ENCODE measurements at places on chromosomes 16 and 17.

- DNase-seq, result no peak
These were observed 531 bp upstream of the HASPIN start for GRCh38 chr17:3723188-3723555.

- DNase-seq, result no peak
These were observed 109.7 kb downstream of the ADCY9 start for GRCh38 chr16:4006397-4006999.

DNA sequence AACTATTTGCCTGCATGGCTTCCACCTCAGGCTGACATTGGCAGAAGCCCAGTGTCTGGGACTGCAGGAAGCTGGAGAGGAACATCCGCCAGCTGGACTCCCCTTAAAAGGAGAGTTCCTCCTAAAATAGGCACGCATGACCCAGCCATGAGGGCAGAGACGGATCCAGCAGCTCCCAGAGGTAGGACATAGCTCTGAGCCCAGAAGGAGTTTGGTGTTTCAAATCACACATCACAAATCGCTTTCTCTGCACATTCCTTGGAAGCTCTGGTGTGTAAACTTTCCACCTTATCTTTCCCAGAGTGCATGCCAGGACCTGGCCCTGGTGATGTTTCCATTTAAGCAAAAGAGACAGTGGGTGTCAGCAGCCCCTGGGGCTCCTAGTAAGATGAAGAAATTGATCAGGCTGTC is 231.1 kb upstream of the CDH5 start:
- no peak for DNase-seq

DNA sequence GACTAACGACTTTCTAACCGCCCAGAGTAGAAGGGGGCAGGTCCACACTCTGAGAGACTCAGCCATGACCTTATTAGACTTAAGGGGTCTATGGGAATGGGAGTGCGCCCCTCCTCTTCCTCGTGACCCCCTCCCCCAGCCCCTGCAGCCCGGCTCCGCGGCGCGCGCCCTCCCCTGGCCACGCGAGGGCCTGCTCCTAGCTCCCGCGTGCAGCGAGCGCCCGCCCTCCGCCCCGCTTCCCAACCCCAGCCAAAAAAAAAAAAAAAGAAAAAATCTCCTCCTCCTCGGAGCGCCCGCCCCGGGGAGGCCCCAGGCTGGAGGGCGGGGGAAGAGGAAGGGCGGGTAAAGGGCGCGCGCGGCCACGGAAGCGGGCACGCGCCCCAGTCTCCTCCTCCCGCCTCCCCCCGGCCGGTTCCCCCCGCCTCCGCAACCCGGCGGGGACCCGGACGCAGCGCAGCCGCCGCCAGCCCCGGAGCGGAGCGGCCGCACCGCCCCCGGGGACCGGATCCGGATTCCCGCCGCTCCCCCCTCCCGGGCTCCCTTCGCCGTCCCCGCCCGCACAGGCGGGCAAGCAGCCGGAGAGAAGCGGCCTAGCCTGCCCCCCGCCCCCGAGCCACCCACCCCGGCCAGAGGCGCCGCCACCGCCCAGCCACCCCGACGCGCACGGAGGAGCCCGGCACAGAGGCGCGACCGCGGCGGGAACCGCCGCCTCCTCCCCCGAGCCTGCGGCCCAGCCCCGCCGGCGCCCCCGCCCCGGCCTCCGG is 949 bp downstream of the UBTF start:
- DNase-seq, result peak; percentile 93

DNA sequence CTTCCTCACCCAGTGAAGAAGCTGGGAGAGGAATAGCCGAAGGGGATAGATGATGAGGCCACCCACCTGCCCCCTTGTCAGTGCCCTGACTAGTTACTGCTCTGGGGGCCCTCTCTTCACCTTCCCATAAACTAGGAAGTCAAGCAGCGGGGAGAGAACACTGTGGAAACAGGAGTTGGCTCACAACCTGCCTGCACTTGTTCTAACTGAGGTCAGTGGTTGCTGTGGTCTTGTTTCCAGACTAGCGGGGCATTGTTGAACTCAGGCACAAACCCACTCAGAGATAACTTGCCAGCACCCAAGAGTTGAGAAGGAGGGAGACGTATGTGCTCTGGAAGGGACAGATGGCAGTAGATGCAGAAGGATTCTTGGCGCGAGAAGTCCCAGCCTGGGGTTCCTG is 48.6 kb upstream of the DDX52 start:
- no peak for DNase-seq

- no peak for DNase-seq
These were observed 16.8 kb upstream of the PABPN1L start for GRCh38 chr16:88883117-88883895.

- no peak for DNase-seq
These were observed 22.1 kb downstream of the NT5M start for GRCh38 chr17:17325228-17325627.

GRCh38 chr17:73172252-73172651 is 7.4 kb downstream of the SSTR2 start:
- no peak for DNase-seq

- DNase-seq, result no peak
These were observed 155.9 kb upstream of the DYNLRB2 start for GRCh38 chr16:80384862-80385261.

GRCh38 chr16:85256190-85256739 is 144.0 kb upstream of the CIBAR2 start:
- no peak for DNase-seq

DNA sequence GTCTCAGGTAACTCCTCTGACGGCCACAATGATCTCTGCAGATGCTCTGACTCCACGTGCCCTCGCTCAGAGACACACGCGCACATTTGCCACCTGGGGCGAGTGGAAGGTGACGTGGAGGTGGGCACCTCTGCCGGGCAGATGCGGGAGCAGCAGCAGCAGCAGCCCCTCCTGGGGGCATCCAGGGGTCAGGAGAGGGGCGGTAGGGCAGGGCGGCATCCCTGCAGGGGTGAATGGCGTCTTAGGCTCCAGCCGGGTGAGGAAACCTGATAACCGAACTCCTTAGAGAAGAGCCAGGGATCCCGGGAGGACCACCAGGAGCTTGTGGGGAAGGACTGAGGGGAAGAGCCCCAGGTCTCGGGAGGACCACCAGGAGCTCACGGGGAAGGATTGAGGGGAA is 34.6 kb upstream of the CDH15 start:
- DNase-seq, result no peak

DNA sequence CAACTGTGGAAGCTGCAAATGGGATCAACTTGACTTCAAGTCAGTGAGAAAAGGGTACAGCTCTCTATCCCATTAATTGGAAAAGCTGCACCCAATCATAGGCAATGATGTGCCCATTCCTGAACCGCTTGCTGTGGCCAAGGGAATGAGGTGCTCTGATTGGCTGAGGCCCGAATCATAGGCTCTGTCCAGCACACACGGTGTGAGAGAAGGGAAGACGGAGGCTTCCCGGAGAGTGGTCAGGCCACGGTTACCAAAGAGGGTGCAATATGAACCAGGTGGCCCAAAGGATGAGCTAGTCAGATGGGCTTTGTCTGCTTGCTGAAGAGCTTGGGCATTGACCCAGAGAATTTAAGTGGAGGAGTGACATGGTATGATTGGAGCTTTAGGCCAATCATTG is 353.3 kb downstream of the CPPED1 start:
- no peak for DNase-seq

DNA sequence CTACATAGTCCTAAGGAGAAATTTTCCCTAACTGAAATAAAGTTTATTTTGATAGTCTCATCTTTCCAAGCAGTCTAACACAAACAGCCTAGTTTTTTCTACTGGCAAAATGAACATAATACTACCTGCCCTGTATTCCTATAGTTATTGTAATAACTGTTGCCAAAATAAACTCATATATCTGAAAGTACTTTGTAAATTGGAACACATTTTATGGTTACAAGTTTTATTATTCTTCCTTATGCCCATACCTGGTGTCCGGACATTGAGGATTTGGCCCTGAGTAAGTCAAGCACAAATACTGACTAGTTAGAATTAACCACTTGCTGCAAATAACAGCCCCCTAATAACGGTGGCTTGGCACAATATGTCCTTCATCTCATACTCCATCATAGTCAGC is 120.4 kb upstream of the TOM1L1 start:
- DNase-seq, result no peak

GRCh38 chr16:47096297-47096696 is 47.4 kb downstream of the NETO2 start:
- DNase-seq, result no peak

DNA sequence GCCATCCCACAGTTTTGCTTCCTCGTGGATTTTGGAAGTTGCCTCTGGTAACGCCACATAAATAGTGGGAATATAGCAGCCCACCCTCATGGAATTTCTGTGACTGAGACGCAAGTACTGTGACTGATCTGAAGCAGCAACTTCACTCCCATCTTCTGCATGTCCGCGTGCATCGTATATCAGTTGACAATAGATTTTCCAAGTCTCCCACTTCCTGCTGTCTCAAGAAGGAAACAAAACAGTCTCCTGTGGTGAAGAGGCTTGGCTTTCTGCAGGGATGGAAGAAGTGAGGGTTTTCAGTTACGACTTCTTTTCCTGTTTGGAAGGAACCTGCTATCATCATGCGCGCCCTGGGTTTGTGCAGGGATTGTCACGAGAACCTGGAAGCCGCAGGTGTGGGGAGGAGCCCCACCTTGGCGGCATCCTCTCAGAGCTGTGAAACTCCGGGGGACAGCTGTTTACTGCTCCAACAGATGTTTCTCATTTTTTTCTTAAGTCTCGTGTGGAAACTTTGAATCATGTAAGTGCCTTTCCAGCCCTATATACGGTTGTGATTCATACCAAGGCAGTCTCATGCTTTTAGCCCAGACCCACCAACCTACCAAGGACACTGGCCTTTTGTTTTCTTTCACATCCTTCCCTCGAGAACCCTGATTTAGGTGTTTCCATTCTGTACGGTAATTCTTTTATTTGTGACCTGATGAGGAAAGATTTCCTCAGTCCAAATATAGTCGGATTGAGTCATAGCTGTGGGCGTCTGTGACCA is 57.5 kb downstream of the WIPI1 start:
- DNase-seq, result no peak

- DNase-seq, result no peak
These were observed 23.6 kb downstream of the ADAD2 start for GRCh38 chr16:84214451-84215066.

- no peak for DNase-seq
These were observed 294.6 kb downstream of the XYLT1 start for GRCh38 chr16:17176199-17176598.

DNA sequence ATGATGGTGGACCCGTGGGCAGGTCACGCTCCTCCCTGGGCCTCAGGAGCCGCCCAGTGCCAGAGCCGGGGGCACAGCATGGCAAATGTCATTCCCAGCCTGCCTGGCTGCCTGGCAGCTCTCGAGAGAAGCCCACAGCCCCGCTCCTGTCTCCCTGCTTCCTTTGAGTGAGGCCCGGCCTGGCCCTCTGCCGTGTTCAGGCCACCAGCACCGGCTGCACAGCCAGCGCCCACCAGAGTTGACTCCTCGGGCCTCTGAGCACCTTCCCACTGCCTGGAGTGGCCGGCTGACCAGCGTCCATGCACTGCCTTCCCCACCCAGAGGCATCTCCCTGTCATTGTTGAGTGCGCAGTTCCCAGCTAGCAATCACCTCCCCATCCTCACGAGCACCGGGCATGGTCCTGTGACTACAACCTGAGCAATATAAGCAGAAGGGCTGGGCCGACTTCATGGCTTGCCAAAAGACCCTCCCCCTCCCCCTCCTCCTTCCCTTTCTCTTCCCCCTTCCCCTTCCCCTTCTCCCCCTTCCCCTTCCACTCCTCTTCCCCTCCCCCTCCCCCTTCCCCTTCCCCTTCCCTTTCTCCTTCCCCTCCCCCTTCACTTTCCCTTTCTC is 11.9 kb upstream of the SLC38A10 start:
- DNase-seq, result no peak

DNA sequence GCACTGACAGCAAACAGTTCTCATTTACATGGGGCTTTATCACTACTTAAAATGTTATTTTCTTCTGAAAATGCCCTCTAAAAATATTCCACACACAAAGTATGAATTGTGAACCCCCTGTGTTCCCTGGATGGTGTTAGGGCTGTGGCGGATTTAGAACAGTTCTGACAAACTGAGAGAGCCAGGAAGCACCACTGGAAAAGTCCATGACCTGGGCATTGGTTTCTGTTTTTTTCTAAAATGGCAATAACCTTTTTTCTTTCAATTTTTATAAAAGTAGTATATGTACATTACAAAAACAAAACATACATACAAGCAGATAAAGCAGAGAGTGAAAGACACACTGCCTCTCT is 21.0 kb upstream of the ERN1 start:
- no peak for DNase-seq

DNA sequence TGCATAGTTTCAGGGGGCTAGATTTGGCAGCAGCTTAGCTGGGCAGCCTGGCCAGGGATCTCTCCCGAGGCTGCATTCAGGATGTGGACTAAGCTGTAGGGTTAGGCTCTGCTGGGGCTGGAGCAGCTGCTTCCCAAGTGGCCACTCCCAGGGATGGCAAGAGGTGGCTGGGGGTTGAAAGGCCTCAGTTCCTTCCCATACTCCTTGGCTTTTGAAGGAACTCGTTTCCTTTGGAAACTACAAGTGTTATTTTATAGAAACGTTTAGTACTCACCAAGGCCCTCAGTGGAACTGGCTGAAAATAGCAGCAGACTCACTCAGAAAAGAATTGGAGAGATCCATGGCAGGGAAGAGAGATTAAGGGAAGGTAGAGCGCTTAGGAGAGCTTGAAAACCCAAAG is 76.4 kb downstream of the WWP2 start:
- no peak for DNase-seq

DNA sequence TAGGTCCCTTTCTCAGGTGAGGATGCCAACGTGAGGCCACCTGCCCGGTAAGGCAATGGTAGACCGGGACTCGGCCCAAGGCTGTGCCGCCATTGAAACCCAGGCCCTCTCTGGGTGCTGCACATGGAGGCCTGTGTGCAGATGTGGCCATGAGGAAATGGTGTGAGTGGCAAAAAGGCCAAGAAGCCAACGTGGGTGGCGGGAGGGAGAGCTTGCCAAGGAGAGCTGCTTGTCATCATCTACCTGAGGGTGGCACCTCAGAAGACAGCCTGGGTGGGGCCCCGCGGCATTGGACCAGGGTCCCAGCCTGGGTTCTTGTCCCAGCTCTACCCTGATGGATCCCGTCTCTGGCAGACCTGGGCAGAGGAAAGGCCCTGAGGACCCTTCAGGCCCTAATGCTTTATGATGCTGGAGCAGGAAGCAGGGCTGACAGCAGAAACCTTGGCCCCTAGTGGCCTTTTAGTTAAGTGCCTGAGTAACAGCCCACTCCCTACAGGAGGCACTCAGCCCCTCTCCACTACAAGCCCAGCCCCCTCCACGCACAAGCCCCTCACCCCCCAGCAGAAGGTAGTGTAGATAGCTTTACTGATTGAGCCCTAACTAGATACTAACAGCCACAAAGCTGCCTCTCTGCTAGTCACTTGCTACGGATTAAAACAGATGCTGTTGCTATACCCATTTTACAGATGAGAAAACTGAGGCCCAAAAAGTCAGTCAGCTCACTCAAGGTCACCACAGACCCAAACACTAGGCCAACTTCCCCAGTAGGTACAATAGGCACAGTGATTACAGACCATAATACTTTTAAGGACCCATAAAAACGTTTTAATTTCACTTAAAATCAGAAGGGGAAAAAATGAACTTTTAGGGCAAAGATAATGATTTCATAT is 26.2 kb upstream of the KIFC3 start:
- DNase-seq, result no peak

- DNase-seq, result no peak
These were observed 161.9 kb upstream of the NOL11 start for GRCh38 chr17:67555855-67556254.
